ENCODE measurements at places on chromosomes 6 and 20. TPM values are rescaled to one million over a fixed set of nuclear protein-coding genes. Genes with fewer than 3 reads are reported as not detected.
A peak's percentile ranks its signal among the peaks of the same experiment; 100 is the strongest.

- DNase-seq: no peak
Measured at GRCh38 chr6:29948277-29948676, 5.9 kb downstream of the HLA-A start.

- DNase-seq: no peak
Measured at GRCh38 chr6:25685251-25685650, 33.2 kb downstream of the SCGN start.

The SF3B5 gene
- 184 TPM for total RNA-seq

DNA sequence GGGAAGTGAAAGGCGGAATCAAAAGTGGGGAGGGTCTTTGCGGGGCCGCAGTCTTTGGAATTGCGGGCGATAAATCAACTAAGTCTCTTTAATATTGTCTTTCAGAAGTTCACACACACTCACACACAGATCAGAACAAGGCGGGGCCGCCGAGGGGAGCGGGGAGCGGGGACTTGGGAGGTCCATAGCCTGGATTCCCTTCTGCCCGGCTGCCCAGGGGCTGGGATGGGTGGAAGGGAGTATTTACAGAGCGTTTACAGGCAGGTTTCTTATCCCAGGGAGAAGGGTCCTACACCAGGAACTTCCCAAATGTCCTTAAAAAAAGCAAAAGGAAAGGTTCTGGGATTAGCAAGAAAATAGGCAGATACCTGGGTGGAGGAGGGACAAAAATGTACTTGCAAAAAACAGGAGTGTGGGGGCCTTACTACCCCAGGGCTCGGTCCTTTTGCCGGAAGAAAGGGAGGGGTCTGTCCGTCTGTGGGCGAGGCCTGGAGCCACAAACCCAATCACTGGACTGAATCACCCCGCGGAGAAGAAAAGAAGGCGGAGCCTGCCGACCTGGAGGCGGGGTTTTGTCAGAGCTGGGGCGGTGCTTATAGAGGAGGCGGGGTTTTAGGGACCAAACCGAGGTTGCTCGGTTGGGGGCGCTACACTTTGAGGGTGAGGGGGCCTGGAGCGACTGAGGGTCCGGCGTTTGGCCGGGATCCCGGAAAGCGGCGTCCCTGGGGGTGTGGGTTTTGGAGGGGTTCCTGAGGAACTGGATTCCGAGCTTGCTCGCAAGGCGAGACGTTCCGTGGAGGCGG, 3.2 kb downstream of the PRRT1 start:
- peak; percentile 31 for DNase-seq

GRCh38 chr6:12785921-12786320, 69.4 kb downstream of the PHACTR1 start:
- DNase-seq: no peak

DNA sequence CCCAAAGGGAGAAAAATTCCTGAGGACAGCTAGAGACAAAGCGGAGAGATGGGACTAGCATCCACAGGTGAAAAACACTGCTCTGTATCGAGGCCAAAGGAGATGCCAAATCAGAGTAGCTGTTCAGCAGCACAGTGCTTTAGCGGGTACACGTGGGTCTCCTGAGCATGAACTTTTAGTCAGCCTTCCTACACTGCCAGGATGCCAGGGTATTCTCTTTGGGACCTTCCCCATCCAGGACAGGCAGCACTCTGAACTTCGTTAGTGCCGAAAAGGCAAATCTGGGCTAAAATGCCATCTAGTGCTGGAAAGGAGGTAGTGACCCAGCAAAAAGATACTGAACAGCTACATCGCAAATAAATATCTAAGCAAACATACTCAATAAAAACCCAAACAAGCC, 64.9 kb downstream of the C6orf58 start:
- no peak for DNase-seq

GRCh38 chr6:25354078-25354932, 75.1 kb downstream of the CARMIL1 start:
- no peak for DNase-seq

All from gastrocnemius medialis (tissue), 4 donors.